ENCODE measurements at places on chromosomes 2 and 18. TPM values are rescaled to one million over a fixed set of nuclear protein-coding genes. Genes with fewer than 3 reads are reported as not detected.
A peak's percentile ranks its signal among the peaks of the same experiment; 100 is the strongest.

TXNDC2 gene
- total RNA-seq: not detected

CYP26B1 gene
- total RNA-seq: 1.4 TPM

GRCh38 chr2:170579511-170579910 is 135.6 kb upstream of the SP5 start:
- no peak for DNase-seq

DNA sequence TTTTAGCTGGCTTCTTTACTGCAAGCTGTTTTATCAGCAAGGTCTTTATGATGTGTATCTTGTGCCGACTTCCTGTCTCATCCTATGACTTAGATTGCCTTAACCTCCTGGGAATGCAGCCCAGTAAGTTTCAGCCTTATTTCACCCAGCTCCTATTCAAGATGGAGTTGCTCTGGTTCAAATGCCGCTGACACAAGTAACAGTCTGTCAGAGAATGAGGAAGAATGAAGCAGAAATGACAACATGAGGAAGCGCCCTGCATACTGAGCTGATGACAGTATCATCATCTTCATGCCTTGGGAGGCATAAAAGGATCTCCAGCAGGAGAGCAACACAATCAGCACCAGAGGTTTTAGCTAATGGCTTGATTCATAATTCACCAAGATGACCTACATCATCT is 309.4 kb downstream of the NBAS start:
- DNase-seq: no peak

DNA sequence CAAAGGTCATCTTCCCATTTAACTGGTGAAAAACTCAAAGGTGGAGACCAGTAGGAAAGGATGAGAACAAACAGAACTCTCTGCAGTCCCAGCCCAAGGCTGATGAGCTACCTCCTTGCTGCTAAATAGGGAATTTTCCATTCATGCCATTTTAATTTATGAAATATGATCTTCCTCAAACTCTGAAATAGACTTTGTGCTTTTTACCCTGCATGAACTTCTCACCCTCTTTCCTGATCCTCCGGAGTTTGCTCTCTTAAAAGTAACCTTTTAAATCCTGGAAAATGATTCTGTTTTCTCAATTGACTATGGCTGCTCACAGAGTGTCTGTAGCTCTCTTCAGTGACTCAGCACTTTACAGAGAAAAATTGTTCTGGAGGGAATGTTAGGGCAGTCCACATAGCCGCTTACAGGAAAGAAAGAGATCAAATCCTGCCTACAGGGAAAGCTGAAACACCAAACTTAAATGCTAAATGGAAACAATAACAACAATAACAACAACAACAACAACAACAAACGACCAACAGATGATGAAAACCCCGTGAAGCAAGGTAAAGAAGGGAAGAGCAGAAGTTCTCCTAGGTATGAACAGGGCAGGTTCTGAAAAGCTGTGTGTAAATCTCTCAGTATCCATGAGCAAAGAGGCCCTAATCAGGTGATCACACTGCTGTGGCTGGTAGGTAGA is 79.8 kb upstream of the SESTD1 start:
- DNase-seq: peak; percentile 23

- no peak for DNase-seq
Measured at GRCh38 chr2:147980940-147981528, 39.5 kb downstream of the ORC4 start.

DNA sequence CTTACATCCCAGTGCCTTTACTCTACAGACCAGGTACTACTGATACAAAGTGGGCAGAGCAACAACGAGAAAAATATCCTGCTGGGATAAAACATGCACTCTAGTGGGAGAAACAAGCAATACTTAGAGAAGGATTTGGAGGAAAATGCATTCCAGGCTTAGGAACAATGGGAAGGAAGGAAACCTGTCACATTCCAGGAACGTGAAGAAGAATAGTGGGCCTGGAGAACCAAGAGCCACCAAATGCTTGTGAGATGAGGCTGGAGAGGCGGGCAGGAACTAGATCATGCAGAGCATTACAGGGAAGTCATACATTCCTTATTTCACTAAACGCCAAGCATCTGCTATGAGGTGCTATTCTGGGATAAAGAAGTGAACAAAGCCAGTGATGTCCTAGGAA is 342.3 kb downstream of the DCC start:
- DNase-seq: no peak

DNA sequence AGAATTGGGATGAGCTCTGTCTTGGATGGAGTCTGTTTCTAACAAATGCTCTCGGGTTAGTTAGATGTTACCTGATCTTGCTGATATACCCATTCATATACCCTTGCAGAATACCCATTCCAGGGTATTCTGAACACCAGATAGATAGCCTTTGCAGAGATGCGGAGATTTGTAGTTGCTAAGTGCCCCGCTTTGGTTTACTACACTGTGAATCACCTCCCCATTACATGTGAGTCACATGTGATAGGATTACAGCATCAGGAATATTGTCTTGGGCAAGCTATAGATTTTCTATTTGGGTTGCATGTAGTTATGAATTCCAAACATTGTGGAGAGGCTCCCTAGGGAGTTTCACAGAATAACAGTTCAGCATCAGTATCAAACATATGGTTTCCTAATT is 3.8 kb downstream of the VSNL1 start:
- no peak for DNase-seq

GRCh38 chr2:183530333-183530901 is 406.2 kb downstream of the NUP35 start:
- no peak for DNase-seq

DNA sequence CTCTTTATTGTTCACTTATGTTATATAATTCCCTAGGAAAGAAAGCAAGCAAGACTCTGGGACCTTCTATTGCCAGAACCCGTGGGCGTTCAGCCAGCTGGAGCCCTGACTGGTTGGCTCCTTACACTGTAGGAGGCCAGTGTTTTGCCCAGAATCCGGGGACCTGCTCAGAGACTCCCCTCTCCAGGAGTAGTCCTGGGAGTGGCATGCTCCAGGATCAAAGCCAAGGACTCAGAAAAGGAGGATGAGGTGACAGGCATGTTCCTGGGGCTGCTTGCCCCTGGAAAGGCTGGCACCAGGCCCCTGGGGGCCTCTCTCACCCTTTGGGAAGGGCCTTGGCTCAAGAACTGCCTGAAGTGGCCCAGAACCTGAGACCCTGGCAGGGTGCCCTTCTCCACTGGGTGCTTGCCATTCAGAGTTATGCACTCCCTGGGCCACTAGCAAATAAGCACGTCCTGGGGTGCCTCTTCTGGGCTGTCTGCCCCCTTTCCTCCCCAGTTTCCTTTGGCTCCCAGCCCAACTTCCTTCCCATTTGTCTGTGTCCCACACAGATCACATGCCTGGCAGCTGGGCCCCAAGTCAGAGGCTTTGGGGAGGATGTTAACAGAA is 19.6 kb upstream of the KIF3C start:
- peak; percentile 61 for DNase-seq

DNA sequence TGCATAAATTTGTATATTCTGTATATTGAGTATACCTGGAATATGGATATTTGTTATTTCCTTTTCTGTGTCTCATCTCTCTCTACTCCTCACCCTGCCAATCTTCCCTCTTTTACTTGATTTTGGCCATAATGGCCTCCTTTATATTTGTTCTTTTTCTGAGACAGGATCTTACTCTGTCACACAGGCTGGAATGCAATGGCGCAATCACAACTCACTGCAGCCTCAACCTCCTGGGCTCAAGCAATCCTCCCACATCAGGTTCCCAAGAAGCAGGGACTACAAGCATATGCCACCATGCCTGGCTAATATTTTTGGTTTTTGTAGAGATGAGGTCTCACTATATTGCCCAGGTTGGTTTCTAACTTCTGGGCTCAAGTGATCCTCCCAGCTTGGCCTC is 30.5 kb downstream of the PREPL start:
- DNase-seq: no peak

GRCh38 chr2:140744379-140744778 is 1386.4 kb downstream of the LRP1B start:
- no peak for DNase-seq

DNA sequence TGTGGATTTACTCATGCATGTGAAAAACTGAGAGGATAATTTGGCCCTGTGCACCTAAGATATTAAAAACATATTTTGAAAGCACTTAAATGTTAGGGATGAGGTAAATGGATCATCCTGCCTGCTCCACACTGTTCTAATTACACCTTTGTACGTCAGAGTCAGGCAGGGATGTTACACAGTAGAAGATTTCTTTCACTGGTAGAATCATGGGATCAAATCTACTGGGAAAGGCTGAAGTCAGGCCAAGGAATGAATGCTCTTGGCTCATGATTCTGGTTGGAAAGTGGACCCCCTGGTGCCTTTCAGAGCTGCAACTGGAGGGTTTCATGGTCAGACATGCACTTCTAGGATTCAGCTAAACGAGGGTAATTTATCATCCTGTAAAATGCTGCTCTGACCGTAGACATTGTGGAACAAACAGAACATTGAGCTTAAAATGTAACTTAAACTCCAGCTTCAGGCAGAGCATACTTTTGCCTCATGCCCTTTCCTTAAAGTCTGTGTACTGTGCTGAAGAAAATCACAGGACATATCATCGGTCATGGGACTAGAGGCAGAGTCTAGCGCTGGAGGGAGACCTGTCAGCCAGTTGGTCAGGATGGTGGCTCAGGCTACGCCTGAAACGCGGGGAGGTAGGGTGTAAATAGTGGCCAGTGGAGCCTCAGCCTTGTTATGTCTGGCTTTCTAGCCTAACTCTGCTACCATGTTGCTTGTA is 4.9 kb downstream of the KCNE4 start:
- DNase-seq: peak; percentile 60
